ENCODE measurements at places on chromosomes 13 and 19. TPM values are rescaled to one million over a fixed set of nuclear protein-coding genes. Genes with fewer than 3 reads are reported as not detected.

LINGO3 gene
- 0.35 TPM for total RNA-seq

KCNN4 gene
- 31.9 TPM for total RNA-seq

DNA sequence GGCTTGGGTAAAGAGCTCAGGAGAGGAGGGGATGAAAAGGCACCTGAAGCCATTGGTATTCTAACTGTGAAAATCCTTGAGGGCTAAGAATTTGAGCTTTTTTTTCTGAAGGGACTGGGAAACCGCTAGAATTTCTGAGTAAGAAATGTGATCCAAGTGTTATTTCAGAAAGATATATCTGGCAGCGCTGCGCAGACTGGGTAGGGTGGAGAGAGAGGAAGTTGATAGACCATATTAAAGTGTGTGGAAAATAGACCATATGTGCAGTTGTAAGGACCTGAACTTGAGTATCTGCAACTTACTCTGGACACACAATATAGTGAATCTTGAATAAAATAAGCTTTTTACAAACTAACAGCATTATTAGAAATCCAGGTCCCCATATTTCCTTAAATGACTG lies 427.4 kb downstream of the NDFIP2 start:
- no peak for DNase-seq
- no peaks in the 10 kb centered on the region for H3K36me3 ChIP-seq
- H3K4me1 ChIP-seq = no peaks in the 10 kb centered on the region

DNA sequence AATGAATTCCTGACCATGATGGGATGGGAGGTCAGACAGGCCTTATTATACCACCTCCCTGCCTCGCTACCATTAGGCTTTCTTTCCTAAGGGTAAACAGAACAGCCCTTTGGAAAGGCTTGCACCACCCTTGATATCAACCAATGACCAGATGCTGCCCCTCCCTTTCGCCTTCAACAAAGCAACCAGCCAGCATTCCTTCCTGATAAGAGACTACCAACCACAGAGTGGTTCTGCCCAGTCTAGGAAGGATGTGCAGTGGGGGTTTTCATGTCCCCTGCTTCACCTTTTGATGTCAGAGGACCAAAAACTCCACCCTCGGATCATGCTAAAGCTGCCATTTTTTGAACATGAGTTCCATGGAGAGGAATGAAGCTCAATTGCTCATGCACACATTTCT lies 21.7 kb downstream of the TEX30 start:
- no peak for DNase-seq
- H3K4me3 ChIP-seq = no peak overlapping the region
- no peaks in the 10 kb centered on the region for H3K4me1 ChIP-seq
- H3K36me3 ChIP-seq = peaks cover 2% of the 10 kb centered on the region
- H3K27me3 ChIP-seq = peaks cover 15% of the 10 kb centered on the region
- no peak overlapping the region for H3K27ac ChIP-seq

GRCh38 chr19:8333767-8334457 lies 9.2 kb downstream of the KANK3 start:
- peak overlapping the region; percentile 16 for H3K4me3 ChIP-seq
- peaks cover 8% of the 10 kb centered on the region for H3K4me1 ChIP-seq
- no peak overlapping the region for H3K27ac ChIP-seq
- no peak for DNase-seq
- H3K27me3 ChIP-seq = peaks cover 35% of the 10 kb centered on the region

GRCh38 chr19:6014551-6015135 lies 36.7 kb upstream of the RANBP3 start:
- no peaks in the 10 kb centered on the region for H3K27me3 ChIP-seq
- H3K4me3 ChIP-seq = no peak overlapping the region
- no peak for DNase-seq
- no peaks in the 10 kb centered on the region for H3K36me3 ChIP-seq
- H3K4me1 ChIP-seq = no peaks in the 10 kb centered on the region

- H3K27ac ChIP-seq = no peak overlapping the region
- no peak for DNase-seq
- H3K4me3 ChIP-seq = no peak overlapping the region
- H3K27me3 ChIP-seq = peaks cover 20% of the 10 kb centered on the region
- H3K4me1 ChIP-seq = peaks cover 5% of the 10 kb centered on the region
These were observed 12.4 kb upstream of the MICU2 start for GRCh38 chr13:21616205-21616866.

DNA sequence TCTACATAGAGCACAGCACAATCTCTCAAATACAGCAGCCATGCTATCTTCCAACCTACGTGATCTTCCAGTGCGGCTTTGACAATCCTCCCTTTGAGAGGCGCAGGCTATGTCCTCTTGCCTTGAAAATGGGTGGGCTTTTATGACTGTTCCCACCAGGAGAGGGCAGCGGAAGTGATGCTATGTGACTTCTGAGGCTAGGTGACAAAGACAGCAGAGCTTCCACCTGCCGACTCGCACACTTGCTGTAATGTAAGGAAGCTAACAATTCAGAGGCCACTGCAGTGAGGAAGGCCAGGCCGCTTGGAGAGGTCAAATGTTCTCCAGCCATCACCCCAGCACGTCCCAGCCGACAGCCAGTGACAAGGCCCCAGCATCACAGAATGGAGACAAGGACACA lies 65.8 kb downstream of the MRPL57 start:
- H3K36me3 ChIP-seq = no peaks in the 10 kb centered on the region
- no peak overlapping the region for H3K4me3 ChIP-seq
- no peak overlapping the region for H3K27ac ChIP-seq
- DNase-seq = no peak

DNA sequence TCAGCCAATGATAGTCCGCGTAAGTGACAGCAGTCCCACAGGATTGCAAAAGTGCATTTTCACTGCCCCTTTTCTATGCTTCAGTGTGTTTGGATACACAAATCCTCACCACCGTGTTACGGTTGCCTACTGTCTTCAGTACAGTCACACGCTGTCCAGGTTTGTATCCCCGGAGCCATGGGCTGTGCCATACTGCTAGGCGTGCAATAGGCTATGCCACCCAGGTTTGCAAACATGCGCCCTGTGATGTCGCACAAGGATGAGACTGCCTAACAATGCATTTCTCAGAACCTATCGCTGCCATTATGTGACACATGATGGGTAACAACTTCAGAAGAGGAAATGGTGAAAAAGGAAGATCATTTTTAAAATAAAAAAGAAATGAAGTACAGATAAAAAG lies 16.8 kb upstream of the ADPRHL1 start:
- H3K27me3 ChIP-seq = no peaks in the 10 kb centered on the region
- H3K27ac ChIP-seq = no peak overlapping the region
- DNase-seq = no peak
- H3K36me3 ChIP-seq = peaks cover 21% of the 10 kb centered on the region
- H3K4me1 ChIP-seq = peaks cover 6% of the 10 kb centered on the region

- H3K4me1 ChIP-seq = peaks cover 35% of the 10 kb centered on the region
- H3K27me3 ChIP-seq = no peaks in the 10 kb centered on the region
- DNase-seq = no peak
- no peaks in the 10 kb centered on the region for H3K36me3 ChIP-seq
- H3K27ac ChIP-seq = no peak overlapping the region
- H3K4me3 ChIP-seq = no peak overlapping the region
These were observed 64.0 kb downstream of the RXFP2 start for GRCh38 chr13:31803311-31803710.

DNA sequence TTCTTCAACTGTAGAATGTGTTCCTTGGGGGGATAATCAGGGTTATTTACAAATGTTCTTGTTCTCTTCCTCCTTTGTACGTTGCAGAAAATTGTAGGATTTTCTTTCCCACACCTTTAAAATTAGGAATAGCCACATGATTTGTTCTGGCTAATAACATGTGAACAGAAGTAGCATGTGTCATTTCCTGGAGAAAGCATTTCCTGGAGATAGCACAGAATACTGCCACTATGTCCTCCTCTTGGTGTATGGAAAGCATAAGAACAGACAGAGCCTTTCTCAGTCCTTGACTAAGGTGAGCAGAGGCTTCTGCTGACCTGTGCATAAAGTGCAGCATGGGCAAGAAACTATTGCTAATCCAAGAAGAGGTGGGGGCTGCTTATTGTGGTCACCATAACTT lies 101.8 kb downstream of the FAM216B start:
- H3K27ac ChIP-seq = no peak overlapping the region
- no peak overlapping the region for H3K4me3 ChIP-seq
- H3K27me3 ChIP-seq = peaks cover 17% of the 10 kb centered on the region
- peaks cover 3% of the 10 kb centered on the region for H3K4me1 ChIP-seq
- DNase-seq = no peak

All from activated CD4-positive, alpha-beta T cell treated with anti-CD3 and anti-CD28 coated beads, Interleukin-2, amount 10 ng/mL, durations not matched to agents 7 days and 5 days (primary cell).